ENCODE measurements at places on chromosomes 16 and 17.

- DNase-seq: no peak
Observed at GRCh38 chr16:57104706-57105105, 12.3 kb downstream of the CPNE2 start.

GRCh38 chr17:64332502-64332901, 58.2 kb downstream of the PECAM1 start:
- DNase-seq: no peak

DNA sequence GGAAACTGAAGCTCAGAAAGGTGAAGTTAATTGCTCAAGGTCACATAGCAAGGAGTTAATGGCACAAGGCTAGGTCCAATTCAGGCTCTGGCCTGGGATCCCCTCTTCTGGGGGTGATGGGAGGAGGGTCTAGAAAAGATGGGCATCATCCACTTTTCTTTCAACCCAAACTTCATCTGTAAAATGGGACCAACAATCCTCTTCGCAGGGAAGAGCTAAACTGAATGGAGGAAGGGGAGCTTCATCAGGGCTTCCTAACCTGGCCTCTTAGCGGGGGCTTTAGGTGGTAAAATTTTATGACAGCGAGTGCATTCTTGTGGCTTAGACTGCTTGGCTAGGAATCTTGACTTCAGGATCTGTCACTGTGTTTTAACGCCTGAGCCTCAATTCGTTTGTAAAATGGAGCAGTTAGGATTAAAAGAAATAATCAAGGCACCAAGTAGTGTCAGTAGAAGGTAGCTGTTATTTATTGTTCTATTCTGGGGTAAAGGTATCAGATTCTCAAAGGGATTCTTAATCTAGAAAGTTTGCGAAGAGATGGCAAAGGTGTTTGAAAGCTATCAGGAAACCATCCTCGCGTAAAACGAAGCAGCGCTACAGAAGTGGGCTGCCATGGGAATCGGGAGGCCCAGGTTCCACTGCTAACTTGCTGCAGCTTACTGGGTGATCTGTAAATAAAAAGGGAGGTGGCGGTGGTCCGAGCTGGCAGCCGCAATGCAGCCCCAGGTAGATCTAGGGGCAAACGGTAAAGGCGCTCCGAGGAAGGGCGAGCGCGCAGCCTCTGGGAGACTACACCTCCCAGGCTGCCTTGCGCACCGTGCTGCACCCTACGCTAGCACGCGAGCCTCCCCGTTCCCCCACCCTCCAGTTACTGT, 1.5 kb upstream of the SRCAP start:
- no peak for DNase-seq

- DNase-seq: no peak
Observed at GRCh38 chr16:11757671-11758545, 15.3 kb upstream of the TXNDC11 start.

DNA sequence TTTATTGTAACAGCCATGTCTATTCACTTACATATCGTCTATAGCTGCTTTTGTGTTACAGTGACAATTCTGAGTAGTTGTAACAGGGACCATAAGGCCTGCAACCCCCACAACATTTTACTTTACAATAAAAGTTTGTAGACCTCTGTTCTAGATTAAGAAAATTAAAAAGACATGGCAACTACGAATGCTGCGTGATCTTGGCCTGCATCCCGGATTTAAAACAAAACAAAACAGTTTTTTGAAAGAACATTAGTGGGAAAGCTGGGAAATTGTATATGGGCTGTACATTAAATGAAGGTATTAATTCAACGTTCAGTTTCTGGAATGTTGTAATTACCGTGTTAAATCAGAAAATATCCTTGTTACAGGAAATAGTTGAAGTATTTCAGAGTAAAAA, 64.1 kb downstream of the RMI2 start:
- DNase-seq: no peak

DNA sequence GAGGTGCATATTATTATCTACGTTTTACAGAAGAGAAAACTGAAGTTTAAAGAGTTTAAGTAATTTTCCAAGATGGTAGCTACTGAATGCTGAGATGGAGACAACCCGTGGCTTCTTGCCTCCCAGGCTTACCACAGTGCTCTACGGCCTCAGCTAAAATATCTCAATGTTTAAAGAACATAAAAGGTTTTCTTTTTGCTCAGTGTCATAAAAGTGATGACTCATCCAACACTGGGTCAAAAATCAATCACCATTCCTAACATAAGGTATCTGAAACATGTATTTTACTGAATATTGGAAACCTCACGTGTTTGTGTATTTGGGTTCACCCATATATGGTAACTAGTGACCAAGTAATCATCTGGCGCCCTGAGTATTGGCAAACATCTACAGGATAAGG, 18.4 kb downstream of the ABCA9 start:
- no peak for DNase-seq

- peak; percentile 21 for DNase-seq
Observed at GRCh38 chr17:81991684-81992305, 14.4 kb downstream of the ASPSCR1 start.

DNA sequence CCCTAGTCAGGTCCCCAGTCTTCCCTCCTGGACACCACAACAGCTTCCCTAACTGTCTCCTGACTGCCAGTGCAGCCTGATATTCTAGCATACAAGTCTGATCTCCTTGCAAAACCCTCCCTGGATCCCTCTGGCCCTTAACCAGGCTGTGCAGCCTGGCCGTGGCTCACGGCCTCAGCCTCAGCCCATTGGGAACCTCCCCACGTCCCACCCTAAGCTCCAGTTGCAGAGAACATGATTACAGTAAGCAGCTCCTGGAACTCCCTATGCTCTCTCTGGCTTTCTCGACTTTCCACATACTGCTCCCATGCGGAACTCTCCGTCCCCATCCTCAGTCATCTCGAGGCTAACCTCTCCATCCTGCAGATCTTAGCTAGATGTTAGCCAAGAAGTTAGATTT, 13.0 kb downstream of the ALOX12B start:
- DNase-seq: no peak

DNA sequence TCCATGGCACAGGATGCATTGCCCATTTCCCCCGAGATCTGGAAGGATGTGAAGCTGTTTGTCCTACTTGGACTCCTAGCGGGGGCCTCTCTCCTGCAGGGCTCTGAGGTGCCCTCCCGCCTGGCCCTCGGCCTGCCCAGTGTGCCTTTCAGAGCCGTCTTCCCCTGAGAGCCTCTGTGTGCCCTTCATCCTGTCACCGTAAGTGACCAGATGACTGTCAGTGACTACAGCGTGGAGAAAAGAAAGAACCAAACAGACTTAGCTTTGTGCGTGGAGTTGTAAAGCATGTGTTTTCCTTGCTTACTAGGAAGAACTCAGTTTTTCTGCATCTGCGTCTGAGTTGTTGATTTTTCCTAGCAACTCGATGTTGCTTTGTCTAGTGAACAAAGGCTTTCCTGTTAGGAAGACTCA, 56.1 kb downstream of the BANP start:
- no peak for DNase-seq

GRCh38 chr17:81000631-81001357, 9.2 kb downstream of the CHMP6 start:
- no peak for DNase-seq

DNA sequence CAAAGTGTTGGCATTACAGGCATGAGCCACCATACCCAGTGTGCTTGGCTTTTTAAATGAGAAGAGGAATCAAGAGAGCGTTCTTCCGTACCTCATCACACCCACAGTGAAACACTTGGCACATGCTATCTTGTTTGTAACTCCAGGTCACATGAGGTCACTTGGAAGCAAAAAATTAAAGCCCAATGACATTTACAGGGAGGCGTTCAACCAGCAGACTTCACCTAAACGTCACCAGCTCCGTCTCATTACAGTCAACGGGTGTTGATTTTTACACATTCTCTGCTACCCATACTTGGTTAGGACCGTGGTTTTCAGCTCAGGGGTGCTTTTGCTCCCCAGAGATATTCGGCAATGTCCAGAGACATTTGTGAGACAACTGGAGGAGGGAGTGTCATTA, 127.0 kb downstream of the XYLT1 start:
- DNase-seq: no peak
